ENCODE measurements at places on chromosomes 2 and 18. TPM values are rescaled to one million over a fixed set of nuclear protein-coding genes. Genes with fewer than 3 reads are reported as not detected.
A peak's percentile ranks its signal among the peaks of the same experiment; 100 is the strongest.

The CD207 gene
- total RNA-seq: 0.32 TPM

The FAM210A gene
- total RNA-seq: 12.6 TPM

The NMUR1 gene
- total RNA-seq: 0.10 TPM

The ZNF516 gene
- 44.9 TPM for total RNA-seq

The C2orf80 gene
- not detected for total RNA-seq

The ARID5A gene
- total RNA-seq: 11.7 TPM

The BUB1 gene
- 0.72 TPM for total RNA-seq

GRCh38 chr18:70288851-70289328 is at the start of gene SOCS6:
Gene SOCS6 (plus strand): TSS chr18:70289045. CDS start chr18:70324669, 35,624 bp downstream.
- H3K36me3 ChIP-seq: no peaks in the 10 kb centered on the region
- H3K4me1 ChIP-seq: peaks cover 12% of the 10 kb centered on the region
- no peaks in the 10 kb centered on the region for H3K27me3 ChIP-seq
- peak within 1 kb of the TSS; percentile 96 for H3K27ac ChIP-seq
- DNase-seq: peak; percentile 74

- no peak for DNase-seq
- H3K27me3 ChIP-seq: no peaks in the 10 kb centered on the region
- H3K4me1 ChIP-seq: no peaks in the 10 kb centered on the region
- H3K27ac ChIP-seq: no peak overlapping the region
- no peaks in the 10 kb centered on the region for H3K36me3 ChIP-seq
Observed at GRCh38 chr2:124646166-124646815, 621.2 kb downstream of the CNTNAP5 start.

DNA sequence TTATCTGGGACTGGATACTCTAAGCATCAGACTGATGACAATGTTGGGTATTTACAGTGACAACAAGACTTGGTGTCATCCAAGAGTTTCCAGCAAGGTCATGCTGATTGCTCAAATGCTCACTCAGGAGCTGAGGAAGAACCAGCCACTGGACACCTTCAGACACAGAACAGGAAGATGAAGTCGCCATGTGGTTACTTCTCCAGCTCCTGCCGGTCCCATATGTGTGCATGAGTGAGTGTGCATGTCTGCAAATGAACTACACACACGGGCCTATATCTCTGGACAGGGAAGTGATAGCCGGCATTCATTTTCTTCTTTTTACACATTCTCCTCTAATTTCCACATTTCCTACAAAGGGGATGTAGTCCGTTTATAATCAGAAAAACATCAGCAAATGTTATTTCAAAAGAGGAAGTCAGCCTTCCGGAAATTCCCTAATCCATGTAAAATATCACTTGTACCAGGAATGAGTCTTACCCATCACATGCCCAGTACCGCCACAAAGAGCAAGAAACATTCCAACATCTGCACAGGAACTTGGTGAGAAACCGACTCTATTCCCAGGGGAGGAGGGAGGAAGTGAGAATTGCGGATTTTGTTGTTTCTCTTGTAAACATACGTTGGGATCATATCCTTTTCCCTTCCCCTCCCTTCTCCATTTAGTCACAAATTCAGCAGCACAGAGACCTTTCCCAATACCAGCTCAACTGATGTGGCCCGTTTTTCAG is 10.8 kb downstream of the RFX8 start:
- peaks cover 1% of the 10 kb centered on the region for H3K4me1 ChIP-seq
- no peak overlapping the region for H3K4me3 ChIP-seq
- H3K36me3 ChIP-seq: no peaks in the 10 kb centered on the region
- no peak overlapping the region for H3K27ac ChIP-seq

GRCh38 chr18:524466-524865 is 24.0 kb upstream of the COLEC12 start:
- no peak overlapping the region for H3K27ac ChIP-seq
- no peaks in the 10 kb centered on the region for H3K36me3 ChIP-seq
- no peak overlapping the region for H3K4me3 ChIP-seq
- H3K27me3 ChIP-seq: no peaks in the 10 kb centered on the region
- DNase-seq: no peak
- H3K4me1 ChIP-seq: no peaks in the 10 kb centered on the region

DNA sequence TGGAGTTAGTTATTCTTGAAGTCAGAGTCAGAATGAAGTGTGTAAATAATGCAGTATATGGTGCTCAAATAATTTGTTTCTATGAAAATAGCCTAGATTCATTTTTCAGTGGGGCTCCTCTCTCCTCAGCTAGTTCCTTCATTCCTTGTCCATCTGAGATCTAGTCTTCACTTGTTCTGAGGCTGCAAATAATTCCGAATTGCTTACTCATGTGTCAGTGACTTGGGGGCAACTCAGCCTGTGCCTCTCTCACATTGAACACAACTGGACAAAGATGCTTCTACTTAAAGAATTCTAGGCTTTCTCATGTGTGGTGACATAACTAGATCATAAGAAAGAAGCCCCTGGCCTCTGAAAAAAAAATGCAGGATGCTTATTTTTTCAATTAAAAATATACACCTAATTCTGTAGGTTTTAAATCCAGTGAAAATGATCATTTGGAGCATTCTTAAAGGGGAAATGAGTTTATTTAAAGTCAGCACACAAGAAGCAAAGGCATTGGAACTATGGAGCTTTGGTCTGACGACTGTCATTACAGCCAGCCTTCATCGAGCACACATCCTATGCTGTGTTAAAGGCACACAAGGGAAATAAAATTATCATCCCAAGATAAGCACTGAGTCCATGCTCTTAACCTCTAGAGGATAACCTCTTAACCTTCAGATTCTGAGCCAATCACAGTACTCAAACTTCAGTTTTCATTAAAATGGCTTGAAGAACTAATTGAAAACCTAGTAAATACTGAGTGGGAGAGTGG is 24.8 kb upstream of the SCN7A start:
- no peaks in the 10 kb centered on the region for H3K4me1 ChIP-seq
- H3K36me3 ChIP-seq: no peaks in the 10 kb centered on the region
- DNase-seq: no peak
- no peak overlapping the region for H3K27ac ChIP-seq

- no peak overlapping the region for H3K4me3 ChIP-seq
- no peaks in the 10 kb centered on the region for H3K27me3 ChIP-seq
- H3K4me1 ChIP-seq: no peaks in the 10 kb centered on the region
- no peak overlapping the region for H3K27ac ChIP-seq
Observed at GRCh38 chr2:191688934-191689695, 11.2 kb downstream of the NABP1 start.

DNA sequence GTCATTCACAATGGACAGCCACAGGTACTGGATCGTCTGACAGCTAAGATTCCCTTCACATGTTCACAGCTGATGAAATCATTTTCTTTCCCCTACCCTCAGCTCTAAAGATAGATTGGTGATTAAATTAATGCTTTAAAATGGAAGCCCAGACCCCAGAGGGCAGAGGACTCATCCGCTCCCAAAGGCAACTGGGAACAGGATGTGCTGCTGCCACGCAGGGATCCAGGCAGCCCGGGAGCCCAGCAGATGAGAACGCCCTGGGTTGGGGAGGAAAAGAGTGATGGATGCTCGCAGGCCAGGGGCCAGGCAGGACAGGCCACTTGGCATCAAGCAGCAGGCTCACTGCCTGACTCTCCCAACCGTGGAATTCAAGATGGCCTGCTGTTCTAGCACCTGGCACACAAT is 41.3 kb downstream of the HDHD2 start:
- no peak for DNase-seq
- H3K36me3 ChIP-seq: no peaks in the 10 kb centered on the region
- no peaks in the 10 kb centered on the region for H3K27me3 ChIP-seq
- H3K4me1 ChIP-seq: no peaks in the 10 kb centered on the region
- no peak overlapping the region for H3K4me3 ChIP-seq

DNA sequence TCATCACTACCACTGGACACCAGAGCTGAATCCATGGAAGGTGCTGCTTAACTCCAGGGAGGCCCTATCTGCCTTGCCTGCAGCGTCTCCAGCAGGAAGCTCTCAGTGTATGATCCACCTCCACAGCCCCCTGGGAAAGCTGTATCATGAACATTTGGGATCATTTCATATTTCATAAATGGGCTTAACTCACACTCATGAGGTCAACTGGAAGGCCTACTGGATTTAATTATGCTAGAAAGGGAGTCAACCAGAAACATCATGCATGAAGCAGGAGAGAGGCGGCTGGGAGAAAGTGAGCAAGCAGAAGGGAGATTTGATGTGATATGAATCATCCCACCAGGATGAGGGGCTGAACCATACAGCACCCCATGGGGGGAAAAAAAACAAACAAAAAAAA is 537.7 kb downstream of the TNS1 start:
- DNase-seq: no peak
- no peaks in the 10 kb centered on the region for H3K36me3 ChIP-seq
- no peaks in the 10 kb centered on the region for H3K27me3 ChIP-seq
- no peak overlapping the region for H3K27ac ChIP-seq
- H3K4me3 ChIP-seq: no peak overlapping the region

GRCh38 chr2:75603477-75603876 is 42.7 kb upstream of the EVA1A start:
- no peaks in the 10 kb centered on the region for H3K27me3 ChIP-seq
- H3K27ac ChIP-seq: no peak overlapping the region
- H3K4me1 ChIP-seq: no peaks in the 10 kb centered on the region
- no peaks in the 10 kb centered on the region for H3K36me3 ChIP-seq

DNA sequence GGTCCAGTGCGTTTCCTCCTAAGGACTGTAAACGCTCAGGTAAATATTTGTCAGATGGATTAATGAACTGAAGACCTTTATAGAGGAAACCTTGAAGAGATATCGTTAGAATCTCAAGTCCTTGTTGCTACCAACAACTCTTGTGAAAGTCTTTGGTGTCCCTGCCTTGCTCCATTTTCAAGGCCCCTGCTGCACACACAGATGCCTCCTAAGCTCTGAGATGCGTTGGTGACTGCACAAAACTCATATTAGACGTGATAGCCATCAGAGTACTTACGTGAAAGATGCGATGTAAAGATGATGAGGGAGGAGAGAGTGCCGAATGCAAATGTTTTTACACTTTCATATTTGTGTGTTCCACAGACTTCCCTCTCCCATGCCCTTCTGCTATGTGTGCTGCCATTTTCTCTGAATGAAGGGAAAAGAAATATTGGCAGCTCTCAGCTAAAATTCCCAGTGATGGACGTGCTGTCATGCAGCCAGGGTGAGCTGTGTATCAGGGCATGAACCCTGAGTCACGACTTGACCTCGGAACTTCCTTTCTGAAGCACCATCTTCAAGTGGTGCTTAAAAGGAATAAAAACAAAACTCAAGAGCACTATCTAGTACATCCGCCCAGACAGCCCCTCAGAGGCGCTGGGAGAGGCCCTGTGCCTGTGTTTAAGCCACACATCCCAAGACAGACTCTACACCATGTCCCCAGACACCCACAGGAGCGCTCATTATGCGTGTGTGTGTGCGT is 117.4 kb downstream of the FAM210A start:
- no peaks in the 10 kb centered on the region for H3K27me3 ChIP-seq
- H3K4me1 ChIP-seq: peaks cover 3% of the 10 kb centered on the region
- no peaks in the 10 kb centered on the region for H3K36me3 ChIP-seq
- no peak for DNase-seq

DNA sequence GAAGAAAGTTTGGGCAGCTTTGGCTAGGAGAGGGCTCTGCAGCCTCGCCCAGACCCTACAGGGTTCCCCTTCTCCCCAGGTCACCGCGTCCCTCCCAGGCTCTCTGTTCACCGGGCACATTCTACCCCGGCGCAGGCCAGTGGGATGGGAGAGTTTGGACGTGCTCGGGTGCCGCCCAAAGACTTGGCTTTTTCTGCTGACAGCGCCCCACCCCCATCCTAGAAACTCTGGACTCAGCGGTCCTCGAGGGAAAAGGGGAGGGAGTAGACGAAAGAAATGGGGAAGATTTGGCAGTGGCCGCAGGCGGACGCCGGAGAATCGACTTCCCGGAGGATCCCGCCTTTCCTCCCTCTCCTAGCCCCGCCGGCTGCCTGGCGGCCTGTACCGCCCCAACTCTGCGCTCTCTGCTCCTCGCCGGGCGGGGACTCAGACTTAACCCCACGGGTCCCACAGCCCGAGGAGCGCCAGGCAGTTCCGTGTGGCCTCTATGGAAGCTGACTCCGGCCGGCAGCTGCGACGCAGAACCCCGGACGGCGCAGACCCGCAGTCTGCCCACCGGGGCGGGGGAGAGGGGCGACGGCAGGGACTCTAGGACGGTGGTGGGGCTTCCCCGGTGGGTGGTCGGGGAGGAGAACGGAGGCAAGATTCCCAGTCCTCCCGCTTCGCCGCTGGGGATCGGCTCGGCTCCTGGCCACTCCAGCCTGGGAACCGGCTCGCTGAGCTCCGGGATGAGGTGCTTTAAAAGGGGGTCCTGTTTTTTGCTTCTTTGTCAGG is 863 bp upstream of the SIX2 start:
- H3K36me3 ChIP-seq: no peaks in the 10 kb centered on the region
- H3K27me3 ChIP-seq: peaks cover 5% of the 10 kb centered on the region
- peak overlapping the region; percentile 38 for H3K4me3 ChIP-seq
- H3K27ac ChIP-seq: no peak overlapping the region
- DNase-seq: no peak
- H3K4me1 ChIP-seq: peaks cover 9% of the 10 kb centered on the region

DNA sequence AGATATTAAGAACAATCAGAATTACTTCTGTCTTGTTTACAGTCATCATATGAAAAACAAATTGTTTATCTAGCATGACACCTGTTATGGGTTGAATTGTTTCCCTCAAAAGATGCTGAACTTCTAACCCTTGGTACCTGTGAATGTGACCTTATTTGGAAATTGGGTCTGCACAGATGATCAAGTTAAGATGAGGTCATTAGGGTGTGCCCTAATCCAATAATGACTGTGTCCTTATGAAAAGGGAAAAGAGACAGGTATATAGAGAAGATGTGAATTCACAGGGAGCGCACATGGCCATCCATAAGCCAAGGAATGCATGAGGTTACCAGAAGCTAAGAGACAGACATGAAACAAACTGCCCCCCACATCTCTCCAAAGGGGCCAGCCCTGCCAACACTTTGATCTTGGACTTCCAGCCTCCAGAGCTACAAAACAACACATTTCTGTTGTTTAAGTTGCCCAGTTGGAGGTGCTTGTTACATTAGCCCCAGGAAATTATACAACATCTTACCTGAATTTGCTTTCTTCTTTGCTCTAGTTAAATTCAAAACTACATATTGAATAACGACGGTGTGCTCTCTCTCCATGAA is 2.3 kb upstream of the HPCAL1 start:
- DNase-seq: no peak
- H3K4me3 ChIP-seq: no peak overlapping the region
- no peaks in the 10 kb centered on the region for H3K27me3 ChIP-seq

DNA sequence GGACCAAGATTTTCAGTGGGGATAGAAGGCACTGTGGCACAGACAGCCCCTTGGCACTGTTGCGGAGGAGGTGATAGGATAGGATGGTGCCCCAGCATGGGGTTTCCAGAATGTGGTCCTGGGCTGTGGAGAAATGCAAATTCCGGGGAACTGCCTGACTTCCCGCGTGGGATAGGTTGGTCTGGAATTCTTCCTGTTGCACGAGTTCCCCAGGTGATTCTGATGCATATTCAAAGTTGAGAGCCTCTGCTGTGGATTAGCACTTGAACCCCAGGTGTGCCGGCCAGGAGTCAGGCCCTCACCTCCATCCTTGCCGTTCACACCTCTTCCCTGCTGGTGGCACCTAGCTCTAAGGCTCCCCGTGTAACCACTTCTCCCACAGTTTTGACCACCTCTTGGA is 15.5 kb downstream of the NCK2 start:
- no peak overlapping the region for H3K27ac ChIP-seq
- peaks cover 25% of the 10 kb centered on the region for H3K4me1 ChIP-seq

Data from ovary (tissue), 10 donors.